ENCODE measurements at places on chromosomes 3 and 15.

DNA sequence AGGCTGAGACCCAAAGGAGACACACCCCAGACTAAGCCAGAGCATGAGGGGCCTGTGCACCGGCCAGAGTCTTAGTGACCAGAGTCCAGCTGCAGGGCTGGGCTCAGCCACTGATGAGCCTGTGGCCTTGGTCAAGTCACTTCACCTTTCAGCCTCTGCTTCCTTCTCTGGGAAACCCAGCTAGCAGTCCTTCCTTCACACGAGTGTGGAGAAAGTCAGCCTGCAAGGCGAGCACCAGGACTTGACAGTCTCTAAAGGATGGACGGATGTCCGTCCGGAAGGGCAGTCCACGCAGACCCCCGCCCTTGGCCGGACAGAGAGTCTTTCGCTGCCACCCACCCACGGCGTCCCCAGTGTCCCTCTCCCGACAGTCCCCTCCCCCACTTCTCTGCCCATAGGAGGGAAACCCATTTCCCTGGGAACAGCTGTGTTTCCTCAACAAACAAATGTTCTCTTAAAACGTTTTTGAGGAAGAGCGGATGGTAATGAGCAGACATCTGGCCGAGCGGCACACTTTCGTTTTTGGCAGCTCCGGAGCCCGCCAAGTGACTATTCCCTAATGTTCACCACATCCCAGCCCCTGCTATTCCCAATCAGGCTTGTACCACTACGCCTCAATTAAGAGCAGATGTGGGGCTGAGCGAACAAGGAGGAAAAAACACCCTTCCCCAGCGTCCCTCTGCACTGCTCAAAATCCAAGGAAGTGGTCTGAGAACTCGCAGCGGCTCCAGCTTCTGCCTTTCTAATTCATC lies 129.1 kb upstream of the SMAD3 start:
- DNase-seq = no peak

- no peak for DNase-seq
Measured at GRCh38 chr3:151329363-151329762, at the start of gene P2RY13. TSS of gene P2RY13 (minus strand) at chr3:151329549. CDS start at chr3:151329528, 21 bp downstream.

DNA sequence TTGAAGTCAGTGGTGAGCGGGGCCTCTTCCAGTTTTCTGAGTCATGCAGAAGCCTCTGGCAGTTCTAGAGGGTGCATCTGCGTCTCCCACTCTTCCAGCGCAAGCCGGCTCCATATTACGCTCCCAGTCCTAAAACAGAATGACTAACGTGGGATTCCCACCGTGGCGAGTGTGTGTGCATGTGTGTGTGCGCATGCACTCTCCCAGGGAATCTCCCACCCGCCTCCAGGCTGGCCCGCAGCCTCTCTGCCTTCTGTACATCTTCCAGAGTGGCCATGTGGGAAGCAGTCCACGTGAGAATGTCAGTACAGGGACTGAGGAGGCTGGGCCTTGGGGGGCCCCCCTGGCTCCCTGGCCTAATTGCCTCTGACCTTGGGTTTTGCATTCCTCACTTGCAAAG lies 87.7 kb downstream of the LSM3 start:
- DNase-seq = peak; percentile 83

GRCh38 chr15:68354923-68355322 lies 77.0 kb downstream of the ITGA11 start:
- peak; percentile 84 for DNase-seq

DNA sequence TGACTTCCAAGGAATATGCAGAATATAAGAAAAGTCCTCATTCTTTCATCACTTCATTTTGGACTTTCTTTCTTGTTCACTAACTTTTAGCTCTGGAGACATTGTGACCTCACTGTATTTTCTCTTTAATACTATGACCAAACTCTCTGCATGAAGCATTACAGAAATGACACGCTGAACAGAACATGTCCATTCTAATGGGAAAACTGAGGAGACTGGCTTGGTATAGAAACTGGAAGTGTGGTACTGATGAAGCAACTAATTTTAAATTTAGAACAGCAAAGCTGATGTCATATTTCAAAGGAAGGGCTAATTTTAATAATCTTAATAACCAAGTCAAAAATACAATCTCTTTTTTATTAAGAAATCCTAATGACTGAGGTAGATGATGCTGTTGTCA lies 4.7 kb downstream of the DPH3 start:
- no peak for DNase-seq

DNA sequence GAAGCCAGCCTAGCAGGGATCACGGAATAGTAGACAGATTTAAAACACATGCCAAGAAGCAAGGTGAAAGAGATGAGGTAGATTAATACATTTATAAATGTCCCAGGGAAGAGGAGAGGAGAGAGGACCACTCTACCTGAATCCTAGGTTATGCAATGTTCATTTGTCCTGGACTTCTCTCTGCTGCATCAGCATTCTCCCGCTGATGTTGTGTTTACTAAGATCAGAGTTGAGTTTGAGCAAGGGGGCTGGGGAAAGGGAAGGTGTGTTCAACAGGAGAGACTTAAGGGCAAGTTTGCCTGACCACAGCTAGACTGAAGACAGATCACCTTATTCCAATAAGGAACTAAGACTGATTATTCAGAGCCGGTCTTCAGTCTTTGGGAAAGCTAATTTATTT lies 1.1 kb upstream of the KPNA1 start:
- no peak for DNase-seq

GRCh38 chr15:68031404-68031803 lies 22.7 kb upstream of the PIAS1 start:
- no peak for DNase-seq

- no peak for DNase-seq
Measured at GRCh38 chr3:154384479-154384878, 45.5 kb downstream of the GPR149 start.

DNA sequence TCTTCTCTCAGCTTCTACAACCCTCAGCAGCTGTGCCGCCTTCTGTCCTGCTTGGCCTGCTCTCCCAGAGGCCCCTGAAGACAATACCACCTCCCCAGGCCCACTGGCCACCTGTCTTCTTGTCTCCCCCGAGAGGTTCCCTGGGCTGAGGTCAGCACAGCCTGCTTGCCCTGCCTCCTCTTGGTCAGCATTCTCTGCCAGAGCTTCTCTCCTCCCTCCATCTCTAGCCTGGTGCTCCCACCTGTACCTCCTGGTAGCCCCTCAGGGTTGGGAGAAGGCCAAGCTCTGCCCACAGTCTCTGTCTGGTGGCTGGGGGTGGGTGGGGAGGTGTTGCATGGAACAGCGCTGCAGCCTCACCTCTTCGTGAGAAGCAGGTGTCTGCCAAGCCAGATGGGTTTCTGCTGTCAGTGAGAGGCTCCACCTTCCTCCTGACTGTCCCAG lies 5.6 kb upstream of the ISLR start:
- DNase-seq = no peak

DNA sequence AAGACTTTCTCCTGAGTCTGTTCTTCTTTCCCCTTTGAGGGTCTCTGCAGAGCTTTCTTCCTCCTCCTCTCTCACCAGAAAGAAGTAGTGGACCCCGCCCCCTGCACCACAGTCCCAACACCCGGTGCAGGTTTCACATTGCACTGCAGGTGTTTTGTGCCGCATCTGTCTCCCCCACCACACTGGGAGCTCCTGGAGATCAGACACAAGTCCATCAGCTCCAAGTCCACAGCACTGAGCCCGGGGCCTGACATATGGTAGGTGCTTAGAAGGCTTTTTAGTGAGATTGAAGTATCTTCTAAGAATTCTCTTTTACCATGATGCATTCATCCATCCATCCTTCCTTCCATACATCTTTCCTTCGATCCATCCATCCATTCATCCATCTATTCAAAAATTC lies 9.8 kb downstream of the STRA6 start:
- no peak for DNase-seq

GRCh38 chr15:71679793-71680353 lies 130.5 kb upstream of the NR2E3 start:
- DNase-seq = no peak

DNA sequence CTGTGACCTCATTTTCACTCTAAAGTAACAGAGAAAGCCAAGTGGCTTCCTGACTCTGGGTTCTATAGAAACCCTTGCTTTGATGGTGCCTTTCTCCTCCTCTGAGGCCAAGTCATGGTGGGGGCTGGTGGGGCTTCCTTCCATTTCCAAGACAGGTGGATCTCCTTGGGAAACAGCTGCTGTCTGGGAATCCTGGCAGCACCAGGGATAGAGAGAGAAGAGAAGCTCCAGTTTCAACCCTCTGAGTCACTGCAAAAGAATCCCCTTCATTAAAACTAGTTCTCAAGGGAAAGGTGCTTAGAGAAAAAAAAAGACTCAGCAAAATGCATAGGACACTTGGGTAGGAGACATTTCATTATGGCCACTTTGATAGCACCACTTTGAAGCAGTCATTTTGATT lies 614.4 kb downstream of the FHIT start:
- DNase-seq = no peak

DNA sequence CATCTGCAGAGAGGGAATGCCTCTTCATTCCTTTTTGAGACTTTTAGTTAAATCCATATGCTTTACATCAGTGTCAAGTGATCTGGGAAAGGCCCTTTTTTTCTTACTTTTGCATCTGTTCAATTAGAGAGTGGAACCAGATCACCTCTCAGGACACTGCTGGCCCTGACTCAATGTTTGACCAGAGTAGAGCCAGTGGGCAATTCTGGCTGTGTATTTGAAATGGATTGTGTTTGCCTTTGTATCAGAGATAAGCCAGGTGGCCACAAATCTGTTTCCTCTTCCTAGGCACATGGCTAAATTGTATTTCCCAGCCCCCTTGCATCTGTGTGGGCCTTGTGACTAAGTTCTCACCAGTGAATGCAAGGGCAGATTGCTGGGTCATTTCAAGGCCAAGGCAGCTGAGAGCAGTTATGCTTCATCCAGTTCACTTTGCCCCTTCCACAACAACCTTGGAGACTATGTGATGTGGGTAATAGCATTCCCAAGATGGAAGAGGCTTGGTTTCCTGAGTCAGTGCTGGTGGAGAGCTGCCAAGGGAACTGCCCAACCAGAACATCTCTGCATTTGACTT lies 75.6 kb upstream of the CACNA2D3 start:
- DNase-seq = peak; percentile 64

GRCh38 chr15:82919231-82919886 lies 33.2 kb downstream of the HOMER2 start:
- DNase-seq = no peak

GRCh38 chr3:82031596-82031995 lies 270.2 kb upstream of the GBE1 start:
- no peak for DNase-seq

DNA sequence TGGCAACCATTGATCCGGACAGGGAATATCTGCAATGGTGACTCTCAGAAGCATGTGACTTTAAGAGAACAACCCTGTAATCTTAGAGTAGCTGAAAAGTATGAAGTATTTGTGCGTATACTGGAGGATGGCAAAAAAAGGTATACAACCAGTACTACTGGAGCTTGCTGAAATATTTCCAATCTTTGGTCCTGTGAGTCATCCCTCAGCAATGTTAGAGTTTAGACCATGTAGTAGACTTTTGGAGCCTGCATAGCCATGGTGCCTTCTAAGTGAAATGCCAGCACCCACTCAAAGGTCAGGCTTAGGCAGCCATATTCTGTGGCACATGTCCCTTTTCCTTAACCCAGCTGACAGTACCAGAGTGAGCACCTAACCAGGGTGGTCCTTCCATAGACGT lies 429.4 kb downstream of the NTRK3 start:
- no peak for DNase-seq

DNA sequence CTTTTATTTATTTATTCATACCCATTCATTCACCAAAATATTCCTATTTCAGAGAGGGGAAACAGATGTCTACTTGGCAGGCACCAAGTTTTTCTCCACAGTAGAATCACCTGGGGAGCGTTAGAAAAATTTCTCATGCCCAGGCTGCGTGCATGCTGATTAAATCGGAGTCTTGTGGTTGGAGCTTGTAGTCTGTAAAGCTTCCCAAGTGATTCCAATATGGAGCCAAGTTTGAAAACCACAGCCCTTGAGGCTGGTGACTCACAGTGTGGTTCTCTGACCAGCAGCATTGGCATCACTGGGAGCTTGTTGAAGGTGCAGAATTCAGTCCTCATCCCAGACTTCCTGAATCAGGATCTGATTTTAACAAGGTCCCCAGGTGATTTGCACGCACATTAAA lies 49.7 kb downstream of the PDHB start:
- DNase-seq = peak; percentile 99

GRCh38 chr15:38535491-38536200 lies 29.0 kb downstream of the RASGRP1 start:
- peak; percentile 77 for DNase-seq

DNA sequence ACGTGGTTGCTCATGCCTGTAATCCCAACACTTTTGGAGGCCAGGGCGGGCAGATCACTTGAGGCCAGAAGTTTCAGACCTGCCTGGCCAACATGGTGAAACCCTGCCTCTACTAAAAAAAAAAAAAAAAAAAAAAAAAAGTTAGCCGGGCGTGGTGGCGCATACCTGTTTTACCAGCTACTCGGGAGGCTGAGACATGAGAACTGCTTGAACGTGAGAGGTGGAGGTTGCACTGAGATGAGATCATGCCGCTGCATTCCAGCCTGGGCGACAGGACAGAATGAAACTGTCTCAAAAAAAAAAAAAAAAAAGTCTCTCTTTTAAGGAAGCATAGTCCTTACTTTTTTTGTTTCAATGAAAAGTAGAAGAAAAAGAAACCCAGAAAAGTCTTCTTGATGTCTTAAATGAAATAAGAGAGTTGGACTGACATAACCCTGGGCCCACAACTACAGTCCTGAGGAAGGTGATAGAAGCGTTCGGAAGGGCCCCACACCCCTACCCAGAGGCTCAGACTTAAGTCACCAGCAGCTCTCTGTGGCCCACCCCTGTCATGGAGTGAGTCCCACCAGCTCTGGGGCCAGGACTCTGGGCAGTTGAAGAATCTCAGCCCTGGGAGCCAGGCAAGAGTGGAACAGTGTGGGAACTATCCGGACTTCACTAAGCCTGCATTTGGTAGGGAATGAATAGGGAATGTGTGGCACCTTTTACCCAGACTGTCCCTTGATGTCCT lies 2.6 kb downstream of the NME9 start:
- DNase-seq = no peak

GRCh38 chr15:77527831-77528231 lies 104.9 kb downstream of the LINGO1 start:
- DNase-seq = no peak

DNA sequence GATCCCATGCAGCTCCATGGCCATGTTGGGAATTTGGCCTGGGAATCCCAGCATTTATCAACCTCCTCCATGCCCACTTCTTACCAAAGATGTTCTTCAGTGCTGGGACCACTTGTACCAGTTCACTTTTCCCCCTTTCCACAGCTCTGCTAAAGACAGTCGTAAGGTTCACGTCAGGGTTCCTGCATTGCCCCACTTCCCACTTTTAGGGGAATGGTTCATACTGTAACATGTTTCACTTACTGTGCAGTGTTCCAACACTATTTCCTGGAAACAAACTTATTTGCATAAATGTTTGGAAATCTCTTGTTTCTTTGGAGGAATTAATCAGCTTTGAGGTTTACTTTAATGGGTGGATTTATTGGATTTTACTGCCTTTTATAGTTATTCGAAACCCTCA lies 17.0 kb downstream of the APH1B start:
- no peak for DNase-seq

DNA sequence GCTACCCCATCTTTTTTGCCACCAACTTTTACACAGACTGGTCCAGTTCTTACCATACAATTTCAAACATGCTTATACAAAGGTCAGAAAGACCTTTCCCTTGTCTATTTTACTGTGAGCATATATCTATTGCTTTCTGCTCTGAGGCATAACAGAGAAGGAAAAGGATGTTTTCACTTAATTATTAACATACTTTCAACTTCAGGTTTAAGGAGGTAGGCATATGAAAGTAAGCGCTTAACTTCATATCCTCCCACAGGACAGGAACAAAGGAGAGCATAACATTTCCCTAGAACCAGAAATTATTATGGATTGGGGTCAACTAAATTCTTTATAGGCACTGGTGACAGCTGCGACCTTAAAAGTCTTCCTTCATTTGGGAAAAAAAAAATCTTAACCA lies 1.1 kb downstream of the MYEF2 start:
- DNase-seq = no peak
